WTC11 (cell line): ENCODE measurements at places on chromosomes 12 and 14. TPM values are rescaled to one million over a fixed set of nuclear protein-coding genes. Genes with fewer than 3 reads are reported as not detected.
A peak's percentile ranks its signal among the peaks of the same experiment; 100 is the strongest.

The LHX5 gene
- 1.5 to 3.0 TPM (median 1.6 TPM) in 3 replicates for total RNA-seq

The CMA1 gene
- total RNA-seq, result not detected in 3 replicates

The KCNA1 gene
- 0.04 to 0.11 TPM (median 0.07 TPM) in 3 replicates for total RNA-seq

DNA sequence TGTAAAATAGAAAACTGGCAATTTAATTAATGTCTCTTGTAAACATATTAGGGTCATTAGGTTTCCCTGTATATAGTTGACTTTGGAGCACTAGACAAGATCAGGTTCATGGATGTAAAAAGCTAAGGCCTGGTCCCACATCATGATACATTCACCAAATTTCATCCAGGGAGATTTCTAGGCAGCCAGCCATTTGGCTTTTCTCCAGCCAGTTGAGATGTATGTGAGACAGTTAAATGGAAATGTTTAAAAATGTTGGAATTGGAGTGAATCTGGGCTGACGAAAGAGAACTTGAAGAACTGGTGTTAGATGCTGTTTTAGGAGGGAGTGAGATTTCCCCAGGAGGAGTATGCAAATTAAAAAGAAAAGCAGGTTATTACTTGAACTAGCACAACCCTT, 41.8 kb upstream of the CLEC14A start:
- H3K36me3 ChIP-seq, result no peaks in the 10 kb centered on the region
- H3K4me1 ChIP-seq, result no peaks in the 10 kb centered on the region
- H3K27me3 ChIP-seq, result peaks cover 30% of the 10 kb centered on the region

- DNase-seq, result no peak
- no peak within 1 kb of the TSS for H3K4me3 ChIP-seq
- no peaks in the 10 kb centered on the region for H3K4me1 ChIP-seq
- H3K36me3 ChIP-seq, result no peaks in the 10 kb centered on the region
- H3K27me3 ChIP-seq, result no peaks in the 10 kb centered on the region
Measured at GRCh38 chr12:52366738-52367485, at the start of gene KRT85. TSS of gene KRT85 (minus strand) at chr12:52367481. CDS start at chr12:52367405, 76 bp downstream.

The UNC79 gene
- 2.1 to 2.4 TPM (median 2.3 TPM) in 3 replicates for total RNA-seq

The BDKRB2 gene
- 0.17 to 0.30 TPM (median 0.18 TPM) in 3 replicates for total RNA-seq

GRCh38 chr14:83556746-83557453, 1973.0 kb upstream of the FLRT2 start:
- H3K36me3 ChIP-seq, result 0 out of 2 replicates have a peak, but pooled peaks cover 6% of the 10 kb centered on the region
- no peaks in the 10 kb centered on the region for H3K4me1 ChIP-seq

DNA sequence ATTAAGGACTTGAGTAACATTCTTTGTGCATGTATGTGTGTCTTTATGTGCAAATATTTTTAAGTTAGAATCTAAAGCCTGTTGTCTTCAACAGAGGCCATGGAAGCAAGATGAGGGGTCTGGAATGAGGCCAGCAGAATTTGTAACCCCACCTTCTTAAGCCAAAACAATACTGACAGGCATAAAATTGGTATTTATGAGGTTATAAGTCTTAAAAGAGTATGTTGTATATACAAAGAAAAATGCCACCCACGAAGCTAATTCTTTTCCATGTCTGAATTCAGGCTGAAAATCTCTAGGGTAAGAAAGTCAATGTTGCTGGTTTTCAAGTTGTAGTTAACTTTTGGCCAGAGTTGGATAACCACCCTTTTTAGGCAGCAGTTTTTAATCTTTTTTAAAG, 86.2 kb upstream of the TMTC1 start:
- no peak for DNase-seq
- peaks cover 20% of the 10 kb centered on the region for H3K27me3 ChIP-seq
- no peak overlapping the region for H3K4me3 ChIP-seq
- H3K4me1 ChIP-seq, result peaks cover 14% of the 10 kb centered on the region

GRCh38 chr12:47095446-47096236, 15.9 kb upstream of the AMIGO2 start:
- no peak overlapping the region for H3K27ac ChIP-seq
- H3K4me1 ChIP-seq, result peaks cover 19% of the 10 kb centered on the region
- H3K4me3 ChIP-seq, result no peak overlapping the region
- DNase-seq, result no peak

DNA sequence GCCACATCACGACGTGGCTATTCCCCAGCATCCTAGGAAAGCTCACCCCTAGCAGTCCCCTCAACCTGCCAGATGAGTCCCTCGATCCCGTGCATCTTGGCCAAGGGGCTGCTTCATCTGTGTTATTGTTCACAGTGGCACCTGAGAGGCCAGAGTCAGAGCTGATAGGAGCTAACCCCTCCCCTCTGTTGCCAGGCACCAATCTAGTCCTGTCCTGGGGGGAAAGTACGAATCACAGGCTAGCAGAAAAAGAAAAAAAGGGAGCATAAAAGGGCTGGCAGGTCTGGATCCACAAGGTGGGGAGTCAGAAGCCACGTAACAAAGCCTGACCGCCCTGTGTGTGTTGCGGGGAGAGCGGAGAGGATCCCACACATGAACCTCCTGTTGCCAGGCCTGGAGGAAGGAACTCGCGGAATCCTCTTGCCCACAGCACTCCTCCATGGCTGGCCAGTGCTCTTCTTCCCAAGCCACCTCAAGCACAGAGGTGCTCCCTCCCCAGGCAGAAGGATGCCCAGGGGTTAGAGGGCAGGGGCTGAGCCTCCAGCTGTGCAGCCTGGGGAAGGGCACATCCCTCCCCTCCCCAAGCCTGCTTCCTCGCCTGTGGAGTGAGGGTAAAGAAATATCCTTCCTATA, 91.8 kb downstream of the ITPK1 start:
- H3K4me3 ChIP-seq, result no peak overlapping the region
- peak overlapping the region; percentile 27; the same call in 1 of the 2 replicates for H3K27ac ChIP-seq
- H3K36me3 ChIP-seq, result peaks cover 2% of the 10 kb centered on the region; the same call in 1 of the 2 replicates
- peaks cover 58% of the 10 kb centered on the region for H3K4me1 ChIP-seq
- H3K27me3 ChIP-seq, result no peaks in the 10 kb centered on the region
- DNase-seq, result no peak

The IRF2BPL gene
- 106 to 126 TPM (median 110 TPM) in 3 replicates for total RNA-seq

DNA sequence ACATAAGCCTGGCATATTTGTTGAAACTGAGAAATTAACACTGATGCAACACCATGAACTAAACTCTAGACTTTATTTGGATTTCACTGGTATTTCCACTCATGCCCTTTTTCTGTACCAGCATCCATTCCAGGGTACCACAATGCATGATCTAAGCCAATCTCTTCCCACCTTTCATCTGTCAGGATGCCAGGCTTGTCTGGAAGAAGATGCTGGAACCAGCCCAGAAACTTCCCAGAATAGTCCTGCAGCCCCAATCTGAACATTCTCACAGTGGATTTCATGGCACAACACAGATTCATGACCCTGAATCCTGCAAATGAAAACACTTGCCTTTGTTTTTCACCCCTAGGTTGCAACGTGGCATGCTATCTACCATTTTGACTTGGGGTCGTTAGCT, 189.3 kb upstream of the LHX5 start:
- no peak for DNase-seq
- H3K4me1 ChIP-seq, result peaks cover 22% of the 10 kb centered on the region
- no peak overlapping the region for H3K27ac ChIP-seq
- no peak overlapping the region for H3K4me3 ChIP-seq
- H3K27me3 ChIP-seq, result peaks cover 3% of the 10 kb centered on the region; the same call in 1 of the 2 replicates
- H3K36me3 ChIP-seq, result no peaks in the 10 kb centered on the region

DNA sequence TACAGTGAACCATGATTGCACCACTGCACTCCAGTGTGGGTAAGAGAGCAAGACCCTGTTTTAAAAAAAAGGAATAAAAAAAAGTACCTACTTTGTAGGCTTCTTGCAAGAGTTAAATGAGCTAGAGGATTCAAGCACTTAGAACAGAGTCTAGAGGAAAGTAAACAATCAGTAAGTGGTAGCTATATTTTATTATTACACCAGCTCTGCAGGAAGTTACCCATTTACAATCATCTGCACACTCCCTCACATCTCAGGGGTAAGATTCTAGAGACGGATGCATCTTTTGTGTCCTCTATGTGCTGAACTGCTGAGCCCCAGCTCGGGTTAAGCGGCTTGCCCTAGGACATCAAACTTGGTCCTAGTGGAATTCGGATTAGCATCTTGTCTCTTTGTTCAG, 67.3 kb downstream of the KCNK10 start:
- H3K27me3 ChIP-seq, result no peaks in the 10 kb centered on the region; the same call in 1 of the 2 replicates
- DNase-seq, result no peak
- H3K27ac ChIP-seq, result no peak overlapping the region
- no peaks in the 10 kb centered on the region for H3K4me1 ChIP-seq

DNA sequence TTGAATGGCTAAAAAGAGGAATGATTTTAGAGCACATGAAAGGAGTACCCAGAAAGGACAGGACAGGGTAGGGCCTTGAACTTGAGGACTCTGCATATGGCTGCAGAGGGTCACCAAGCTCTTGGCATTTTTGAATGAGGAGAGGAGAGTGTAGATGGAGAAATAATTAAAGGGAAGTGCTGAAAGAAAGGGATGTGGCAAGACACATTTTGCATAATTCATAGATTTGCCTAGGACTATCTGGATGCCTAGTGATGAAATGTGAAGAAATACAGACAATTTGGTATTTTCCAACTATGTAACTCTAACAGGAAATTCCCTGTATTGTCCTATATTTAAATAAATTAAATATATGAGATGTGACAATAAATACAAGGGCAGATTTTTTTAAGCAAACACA, 27.5 kb upstream of the MDM1 start:
- peaks cover 11% of the 10 kb centered on the region for H3K4me1 ChIP-seq
- no peaks in the 10 kb centered on the region for H3K36me3 ChIP-seq
- H3K27me3 ChIP-seq, result peaks cover 18% of the 10 kb centered on the region

The SYT10 gene
- total RNA-seq, result 0.78 to 1.7 TPM (median 1.4 TPM) in 3 replicates
